ENCODE measurements at places on chromosomes 13 and 19.

- DNase-seq: no peak
Measured at GRCh38 chr19:42407085-42407815, 17.2 kb upstream of the CNFN start.

GRCh38 chr13:105272660-105273631 lies 1262.5 kb downstream of the EFNB2 start:
- DNase-seq: no peak

DNA sequence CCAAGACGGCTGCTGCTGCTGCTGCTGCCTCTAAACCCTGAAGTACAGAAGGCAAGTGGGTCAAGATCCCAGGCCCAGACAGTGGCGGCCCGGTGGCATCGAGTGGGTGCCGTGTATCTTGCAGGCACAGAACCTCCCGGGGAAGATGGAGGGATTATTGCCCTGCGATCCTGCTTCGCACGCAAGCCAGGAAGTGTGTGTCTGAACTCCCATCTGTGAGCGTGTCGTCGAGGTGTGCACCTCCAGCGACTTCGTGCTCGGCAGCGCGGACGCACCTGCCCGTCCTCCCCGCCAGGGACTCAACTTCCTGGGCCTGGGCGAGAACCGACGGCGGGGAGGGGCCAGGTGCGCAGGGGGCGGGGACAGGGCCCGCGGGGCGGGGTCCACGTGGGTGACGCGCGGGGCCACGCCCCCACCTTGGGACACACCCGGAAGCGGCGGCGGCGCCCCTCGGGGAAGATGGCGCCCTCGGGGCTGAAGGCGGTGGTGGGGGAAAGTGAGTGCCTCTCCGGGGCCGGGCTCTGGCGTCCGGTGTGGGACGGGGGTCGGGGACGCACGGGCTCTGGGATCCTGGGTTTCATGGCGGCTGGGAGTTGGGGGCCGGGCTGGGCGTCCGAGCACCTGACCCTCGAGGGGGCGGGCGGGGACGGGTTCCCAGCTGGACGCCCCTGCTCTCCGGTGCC lies at the start of gene STXBP2:
TSS of gene STXBP2 (plus strand) at position 420 of the 683 bp plus-strand sequence. CDS start at position 460, 40 bp downstream.
- no peak for DNase-seq

GRCh38 chr13:78147905-78148304 lies 229.3 kb upstream of the EDNRB start:
- DNase-seq: no peak

DNA sequence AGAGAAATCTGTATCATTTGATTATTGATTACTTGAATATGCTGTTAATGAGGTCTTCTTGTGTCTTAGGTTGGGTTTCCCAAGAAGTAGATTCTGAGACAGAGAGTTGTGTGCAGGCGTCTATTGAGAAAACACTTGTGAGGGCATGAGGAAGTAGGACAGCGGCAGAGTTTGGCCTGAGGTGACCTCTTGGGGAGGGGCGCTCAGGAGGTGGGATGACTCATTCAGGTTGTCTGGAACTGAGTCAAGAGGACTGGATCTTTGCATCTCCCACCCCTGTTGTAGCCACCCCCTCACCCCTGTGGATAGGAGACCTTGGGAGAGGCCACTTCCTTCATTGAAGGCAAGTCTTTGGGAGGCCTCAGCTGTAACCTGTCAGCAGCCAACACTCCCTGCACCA lies 35.2 kb upstream of the WDFY2 start:
- no peak for DNase-seq
